ENCODE measurements at places on chromosomes 4 and X. TPM values are rescaled to one million over a fixed set of nuclear protein-coding genes. Genes with fewer than 3 reads are reported as not detected.

DUX4 gene
- not detected for total RNA-seq

DDX53 gene
- not detected for total RNA-seq

PPP1R2C gene
- not detected for total RNA-seq

USP17L22 gene
- not detected for total RNA-seq

FOXP3 gene
- not detected for total RNA-seq

Data from dermis microvascular lymphatic vessel endothelial cell (primary cell).